ENCODE measurements at places on chromosomes 16 and 17.

DNA sequence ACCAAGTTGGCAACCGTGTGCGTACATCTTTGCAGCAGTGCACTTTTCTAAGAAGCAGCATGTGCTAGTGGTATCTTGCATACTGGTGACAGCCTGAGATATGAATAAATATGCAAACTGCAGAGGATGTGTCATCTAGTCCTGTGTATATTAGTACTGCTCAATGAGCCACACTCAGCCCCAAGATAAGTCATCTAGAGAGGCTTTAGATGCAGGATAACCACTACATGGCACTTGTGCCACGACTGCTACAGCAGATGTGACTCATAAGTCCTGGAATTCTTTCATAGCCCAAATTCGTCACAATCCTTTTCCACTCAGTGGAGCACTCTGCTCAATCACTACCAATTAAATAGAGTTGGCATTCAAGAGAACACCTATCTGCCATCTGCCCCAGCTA, 171.5 kb downstream of the AXIN2 start:
- DNase-seq: no peak

DNA sequence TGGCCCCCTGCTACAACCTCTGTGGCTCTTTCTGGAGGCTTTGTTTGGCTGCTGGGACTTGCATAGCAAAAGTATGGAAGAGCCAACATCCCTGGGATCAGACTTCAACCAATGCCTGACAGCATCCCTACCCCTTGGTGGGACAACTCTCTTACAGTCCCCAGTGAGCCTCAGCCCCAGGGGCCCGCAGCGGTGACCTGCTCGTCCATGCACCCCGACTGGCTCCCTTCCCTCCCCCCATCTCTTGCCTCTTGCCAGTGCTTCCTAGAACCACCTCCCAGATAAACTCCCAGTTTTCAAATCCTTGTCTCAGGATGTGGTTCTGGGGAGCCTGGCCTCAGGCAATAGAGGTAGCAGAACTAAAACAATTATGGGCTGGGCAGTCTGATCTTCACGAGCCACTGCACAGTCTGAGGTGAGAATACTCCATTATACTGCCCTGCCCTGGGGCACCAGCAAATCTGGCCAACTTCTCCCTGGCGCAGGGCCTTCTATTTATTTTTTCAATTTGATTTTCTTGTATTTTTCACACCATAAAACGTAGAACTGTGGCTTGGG, 86.6 kb upstream of the BRD7 start:
- no peak for DNase-seq

GRCh38 chr16:83002351-83003334, 375.9 kb downstream of the CDH13 start:
- DNase-seq: no peak

DNA sequence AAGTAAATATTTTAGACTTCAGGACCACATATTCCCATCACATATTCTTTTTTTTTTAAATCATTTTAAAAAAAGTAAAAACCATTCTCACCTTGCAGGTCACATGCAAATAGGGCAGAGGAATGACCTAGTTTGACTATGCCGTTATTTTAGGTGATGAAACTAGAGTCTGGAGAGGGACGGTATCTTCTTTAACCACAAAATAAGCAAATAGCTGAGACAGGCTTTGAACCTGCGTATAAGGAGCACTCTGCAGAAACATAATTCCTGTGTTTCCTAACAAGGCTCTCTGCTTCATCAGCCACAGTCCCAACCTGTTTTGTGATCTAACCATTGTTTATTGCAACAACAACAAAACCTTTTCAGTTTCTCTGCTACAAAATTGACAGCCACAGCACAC, 121.5 kb downstream of the PCTP start:
- DNase-seq: no peak

DNA sequence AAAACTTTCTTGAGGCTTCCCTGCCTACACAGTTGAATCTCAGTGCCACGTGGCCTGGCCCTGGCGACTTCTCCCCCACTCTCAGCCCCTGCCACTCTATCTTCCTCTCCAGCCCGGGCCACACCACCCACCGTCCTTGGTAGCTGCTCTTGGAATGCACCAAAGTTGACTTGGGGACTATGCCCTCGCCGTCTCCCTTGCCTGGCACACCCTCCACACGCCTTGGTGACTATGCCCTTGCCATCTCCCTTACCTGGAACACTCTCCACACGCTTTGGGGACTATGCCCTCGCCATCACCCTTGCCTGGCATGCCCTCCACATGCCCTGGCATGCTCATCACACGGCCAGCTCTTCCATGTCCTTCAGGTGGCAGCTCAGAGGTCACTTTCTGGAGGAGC, 15.5 kb upstream of the TVP23A start:
- DNase-seq: no peak

DNA sequence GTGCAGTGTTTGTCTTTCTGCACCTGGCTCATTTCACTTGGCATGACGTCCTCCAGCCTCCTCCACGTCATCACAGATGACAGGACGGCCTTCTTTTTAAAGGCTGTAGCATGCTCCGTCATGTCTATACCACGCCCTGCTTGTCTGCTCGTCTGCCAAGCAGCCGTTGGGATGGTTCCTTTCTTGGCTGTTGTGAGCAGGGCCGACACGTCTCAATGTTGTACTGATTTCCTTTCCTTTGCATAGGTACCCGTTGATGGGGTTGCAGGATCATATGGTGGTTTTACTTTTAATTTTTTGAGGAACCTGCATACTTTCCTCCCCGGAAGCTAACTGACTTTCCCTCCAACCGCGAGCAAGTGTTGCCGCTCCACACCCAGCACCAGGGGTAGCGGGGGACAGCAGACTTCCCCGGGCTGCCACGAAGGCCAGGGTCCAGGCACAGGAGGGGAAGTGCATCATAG, 212.2 kb upstream of the ZNF469 start:
- no peak for DNase-seq

- no peak for DNase-seq
These were observed 3.1 kb upstream of the SETD6 start for GRCh38 chr16:58511933-58512815.

DNA sequence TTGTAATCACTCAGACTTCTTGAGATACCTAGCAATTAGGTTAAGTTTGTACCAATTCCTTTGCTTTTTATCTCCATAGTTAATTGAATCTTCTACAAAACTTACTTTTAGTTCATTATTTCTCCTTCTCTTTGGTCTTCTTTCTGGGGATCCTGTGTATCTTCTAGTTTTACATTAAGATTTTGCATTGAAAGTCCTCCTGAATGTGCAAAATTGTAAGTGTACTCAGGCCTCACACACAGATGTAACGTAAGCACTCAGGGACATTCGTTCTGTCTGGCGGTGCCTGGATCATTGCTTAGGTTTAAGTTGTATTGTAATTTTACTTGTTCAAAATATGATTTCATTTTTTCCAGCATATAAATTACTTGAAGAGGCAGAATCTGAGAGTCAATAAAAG, 222.6 kb upstream of the CPHXL start:
- no peak for DNase-seq

DNA sequence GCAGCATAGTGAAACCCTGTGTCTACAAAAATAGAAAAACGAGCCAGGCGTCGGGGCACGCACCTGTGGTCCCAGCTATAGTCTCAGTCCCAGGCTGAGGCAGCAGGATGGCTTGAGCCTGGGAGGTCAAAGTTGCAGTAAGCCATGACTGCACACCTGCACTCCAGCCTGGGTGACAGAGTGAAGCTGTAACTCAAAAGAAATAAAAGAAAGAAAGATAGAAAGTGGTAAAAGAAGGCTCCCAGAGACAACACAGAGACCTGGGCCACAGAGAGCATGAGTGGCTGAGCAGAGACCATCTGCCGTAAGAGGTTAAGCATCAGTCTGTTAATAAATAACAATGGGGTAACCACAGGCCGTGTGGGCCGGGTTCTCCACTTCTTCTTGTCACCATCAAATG, 15.3 kb upstream of the HEXD start:
- no peak for DNase-seq

DNA sequence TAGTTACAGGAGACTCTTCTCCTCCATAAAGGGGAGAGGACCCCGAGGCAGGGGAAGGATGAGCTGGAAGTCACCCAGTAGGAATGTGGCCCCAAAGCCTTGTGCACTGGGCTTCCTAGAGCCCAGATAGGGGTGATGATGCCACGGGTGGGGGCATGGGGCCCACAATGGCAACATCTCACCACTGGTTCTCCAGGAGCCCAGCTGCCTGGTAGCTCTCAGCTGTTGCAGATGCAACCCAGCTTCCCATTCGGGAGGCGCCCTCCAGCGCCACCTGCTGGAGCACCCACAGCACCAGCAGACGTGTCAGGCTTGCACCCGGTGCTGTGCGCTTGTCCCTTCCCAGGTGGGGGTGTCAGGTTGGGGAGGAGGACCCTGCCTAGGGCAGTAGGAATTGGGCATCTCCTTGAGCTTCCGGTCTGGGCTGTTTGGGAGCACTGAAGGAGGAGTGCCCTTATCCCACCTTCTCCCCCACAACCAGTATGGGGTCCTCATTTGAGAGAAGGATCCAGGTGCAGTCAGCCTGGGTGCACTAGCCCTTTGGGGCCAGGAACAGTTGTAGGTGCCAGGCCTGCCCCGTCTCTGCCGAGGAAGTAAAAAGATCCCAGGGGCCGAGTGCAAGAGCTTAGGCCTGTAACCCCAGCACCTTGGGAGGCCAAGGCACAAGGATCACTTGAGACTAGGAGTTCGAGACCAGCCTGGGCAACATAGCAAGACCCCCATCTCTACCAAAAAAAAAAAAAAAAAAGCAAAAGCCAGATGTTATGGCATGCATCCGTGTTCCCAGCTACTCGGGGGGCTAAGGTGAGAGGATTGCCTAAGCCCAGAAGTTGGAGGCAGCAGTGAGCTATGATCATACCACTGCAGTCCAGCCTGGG, 14.4 kb downstream of the CDIPT start:
- peak; percentile 51 for DNase-seq

DNA sequence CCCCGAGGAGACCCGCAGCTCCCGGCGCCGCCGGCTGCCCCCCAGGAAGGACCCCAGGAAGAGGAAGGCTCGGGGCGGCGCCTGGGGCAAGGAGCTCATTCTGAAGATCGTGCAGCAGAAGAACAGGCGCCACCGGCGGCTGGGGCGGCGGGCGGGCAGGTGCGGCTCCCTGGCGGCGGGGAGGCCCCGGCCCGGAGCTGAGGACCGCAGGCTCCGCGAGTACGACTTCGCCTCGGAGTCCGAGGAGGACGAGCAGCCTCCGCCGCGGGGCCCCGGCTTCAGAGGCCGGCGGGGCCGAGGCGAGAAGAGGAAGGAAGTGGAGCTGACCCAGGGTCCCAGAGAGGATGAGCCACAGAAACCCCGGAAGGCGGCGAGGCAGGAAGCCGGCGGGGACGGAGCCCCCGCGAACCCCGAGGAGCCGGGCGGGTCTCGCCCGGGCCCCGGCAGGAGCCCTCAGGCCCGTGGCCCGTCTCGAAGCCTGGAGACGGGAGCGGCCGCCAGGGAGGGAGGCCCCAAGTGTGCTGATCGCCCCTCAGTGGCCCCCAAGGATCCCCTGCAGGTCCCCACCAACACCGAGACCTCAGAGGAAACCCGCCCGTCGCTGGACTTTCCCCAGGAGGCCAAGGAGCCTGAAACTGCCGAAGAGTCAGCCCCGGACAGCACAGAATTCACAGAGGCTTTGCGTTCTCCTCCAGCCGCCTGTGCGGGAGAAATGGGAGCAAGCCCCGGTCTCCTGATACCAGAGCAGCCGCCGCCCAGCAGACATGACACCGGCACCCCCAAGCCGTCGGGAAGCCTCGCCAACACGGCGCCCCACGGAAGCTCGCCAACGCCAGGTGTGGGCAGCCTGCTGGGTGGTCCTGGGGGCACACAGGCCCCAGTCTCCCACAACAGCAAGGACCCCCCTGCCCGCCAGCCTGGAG, 22.3 kb upstream of the ZFPM1 start:
- DNase-seq: no peak

GRCh38 chr17:68603656-68604055, 2.5 kb upstream of the FAM20A start:
- DNase-seq: no peak

DNA sequence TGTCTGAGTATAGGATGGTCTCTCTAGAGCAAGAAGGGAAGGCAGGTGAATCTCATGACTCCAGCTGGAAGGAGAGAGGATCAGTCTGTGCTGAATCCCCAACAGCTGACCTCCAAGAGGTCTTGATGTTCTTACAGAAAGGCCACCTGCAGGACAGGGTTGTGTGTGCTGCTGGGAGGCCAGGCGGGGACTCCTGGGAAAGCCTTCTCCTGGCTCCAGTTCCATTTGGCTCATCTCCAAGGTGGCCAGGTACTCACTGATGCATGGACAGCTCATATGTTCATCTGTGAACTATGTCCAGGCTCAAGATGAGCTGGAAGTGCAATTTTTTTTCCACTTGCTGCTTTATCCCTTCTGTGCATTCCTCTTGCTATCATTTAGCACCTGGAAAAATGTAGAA, 730.2 kb upstream of the RBFOX1 start:
- DNase-seq: no peak

GRCh38 chr16:20137194-20137593, 63.5 kb upstream of the GPR139 start:
- no peak for DNase-seq

- DNase-seq: peak; percentile 20
These were observed 26.0 kb downstream of the COPZ2 start for GRCh38 chr17:48011405-48012150.

DNA sequence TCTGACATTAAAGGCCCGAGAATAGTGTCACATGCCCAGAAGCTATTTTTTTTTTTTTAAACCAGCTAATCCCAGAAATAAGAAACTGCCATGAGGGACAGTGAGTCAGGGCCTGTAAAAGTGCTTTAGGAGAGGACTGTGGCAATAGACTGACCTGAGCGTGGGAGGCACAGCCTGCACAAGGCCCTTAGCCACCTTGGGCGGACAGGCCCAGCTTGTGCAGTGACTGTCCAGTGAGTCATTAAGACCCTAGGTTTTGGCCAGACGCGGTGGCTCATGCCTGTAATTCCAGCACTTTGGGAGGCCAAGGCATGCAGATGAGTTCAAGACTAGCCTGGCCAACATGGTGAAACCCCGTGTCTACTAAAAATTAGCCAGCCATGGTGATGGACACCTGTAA, 343.0 kb upstream of the ZFHX3 start:
- no peak for DNase-seq

- DNase-seq: no peak
These were observed 174.6 kb downstream of the TOX3 start for GRCh38 chr16:52372313-52372712.

DNA sequence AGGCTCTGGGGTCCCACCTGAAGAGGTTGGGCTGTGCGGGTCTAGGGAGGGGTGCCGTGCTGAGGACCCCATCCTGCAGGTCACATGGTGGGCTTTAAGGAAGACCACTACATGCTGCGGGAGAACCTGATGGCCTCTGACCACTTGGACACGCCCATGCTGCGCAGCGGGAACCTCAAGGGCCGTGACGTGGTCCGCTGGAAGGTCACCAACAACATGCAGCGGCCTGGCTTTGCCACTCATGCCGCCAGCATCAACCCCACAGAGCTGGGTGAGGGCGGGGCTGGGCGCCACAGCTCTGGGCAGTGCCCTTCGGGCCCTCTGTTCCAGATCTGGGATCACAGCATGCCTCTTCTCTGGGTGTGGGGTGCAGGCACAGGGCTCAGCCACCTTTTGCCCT, 18.5 kb downstream of the ITGB4 start:
- no peak for DNase-seq

- DNase-seq: peak; percentile 62
These were observed 80.9 kb downstream of the ARHGAP23 start for GRCh38 chr17:38508954-38509771.
